ENCODE measurements at places on chromosomes 11 and 22.

- peak; percentile 4 for DNase-seq
- no peaks in the 10 kb centered on the region for H3K4me1 ChIP-seq
- no peaks in the 10 kb centered on the region for H3K27me3 ChIP-seq
- H3K27ac ChIP-seq, result no peak overlapping the region
- no peaks in the 10 kb centered on the region for H3K36me3 ChIP-seq
Measured at GRCh38 chr11:132685174-132685611, 847.1 kb downstream of the OPCML start.

- H3K4me3 ChIP-seq, result no peak overlapping the region
- no peaks in the 10 kb centered on the region for H3K4me1 ChIP-seq
- H3K27me3 ChIP-seq, result no peaks in the 10 kb centered on the region
- H3K27ac ChIP-seq, result no peak overlapping the region
Measured at GRCh38 chr11:68880851-68881250, 22.8 kb downstream of the MRPL21 start.

DNA sequence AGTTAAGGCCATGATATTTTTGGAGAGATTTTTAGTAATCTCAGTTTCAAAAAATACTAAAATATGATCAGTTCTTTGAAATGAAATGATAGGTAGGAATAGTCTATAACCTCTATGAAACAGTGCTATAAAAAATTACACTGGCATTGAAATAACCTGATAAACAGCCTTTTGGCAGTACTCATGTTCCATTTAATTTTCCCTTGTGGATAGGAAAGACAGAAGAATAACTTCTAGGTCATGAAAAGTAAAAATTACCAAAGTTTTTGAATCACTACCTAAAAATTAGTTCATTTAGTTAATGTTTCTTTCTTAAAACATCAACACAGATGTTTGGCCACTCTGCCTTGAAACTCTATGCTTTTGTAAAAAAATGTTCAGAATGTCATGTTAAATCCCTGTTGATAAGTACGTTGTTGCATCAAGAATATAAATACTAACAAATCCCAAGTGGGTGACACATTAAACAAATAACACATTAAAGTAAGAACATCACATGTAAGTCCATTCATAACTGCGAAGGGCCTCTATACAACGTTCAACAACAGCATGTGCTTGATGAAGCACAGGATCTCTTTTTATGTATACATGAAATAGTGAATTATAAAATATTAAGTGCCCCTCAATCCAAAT is 290.2 kb downstream of the SWAP70 start:
- no peaks in the 10 kb centered on the region for H3K4me1 ChIP-seq
- peak; percentile 42 for DNase-seq
- no peaks in the 10 kb centered on the region for H3K27me3 ChIP-seq
- H3K4me3 ChIP-seq, result no peak overlapping the region

GRCh38 chr22:47000888-47001287 is 238.4 kb downstream of the TBC1D22A start:
- peaks cover 3% of the 10 kb centered on the region for H3K4me1 ChIP-seq
- no peaks in the 10 kb centered on the region for H3K27me3 ChIP-seq
- peaks cover 28% of the 10 kb centered on the region for H3K36me3 ChIP-seq
- no peak overlapping the region for H3K27ac ChIP-seq
- H3K4me3 ChIP-seq, result no peak overlapping the region

- H3K27ac ChIP-seq, result no peak overlapping the region
- DNase-seq, result no peak
- H3K36me3 ChIP-seq, result peaks cover 4% of the 10 kb centered on the region
Measured at GRCh38 chr11:2138068-2138430, 1.1 kb downstream of the IGF2 start.

GRCh38 chr11:10477690-10478046 is 22.6 kb downstream of the AMPD3 start:
- H3K27ac ChIP-seq, result no peak overlapping the region
- H3K36me3 ChIP-seq, result no peaks in the 10 kb centered on the region
- H3K27me3 ChIP-seq, result no peaks in the 10 kb centered on the region
- no peak overlapping the region for H3K4me3 ChIP-seq

DNA sequence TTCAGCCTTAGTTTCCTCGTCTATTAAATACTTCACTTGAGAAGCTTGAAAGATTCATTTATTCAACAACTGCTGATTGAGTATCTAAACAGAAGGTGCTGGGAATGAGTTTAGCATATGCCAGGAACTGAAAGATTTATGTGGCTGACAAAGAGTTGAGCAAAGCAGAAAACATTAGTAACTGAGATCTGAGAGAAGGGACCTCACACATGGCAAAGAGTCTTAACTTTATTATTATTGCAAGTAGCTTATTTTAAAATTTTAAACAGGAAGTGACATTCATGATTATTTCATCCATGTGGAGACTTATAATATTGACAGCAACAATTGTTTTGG is 133.6 kb downstream of the CASP12 start:
- no peaks in the 10 kb centered on the region for H3K4me1 ChIP-seq
- DNase-seq, result no peak
- no peak overlapping the region for H3K4me3 ChIP-seq

- no peaks in the 10 kb centered on the region for H3K36me3 ChIP-seq
- no peak for DNase-seq
- no peak overlapping the region for H3K4me3 ChIP-seq
- no peaks in the 10 kb centered on the region for H3K4me1 ChIP-seq
Measured at GRCh38 chr11:130828741-130829140, 87.5 kb downstream of the SNX19 start.

GRCh38 chr11:112322173-112322790 is 61.6 kb upstream of the PLET1 start:
- H3K4me1 ChIP-seq, result peaks cover 50% of the 10 kb centered on the region
- no peaks in the 10 kb centered on the region for H3K27me3 ChIP-seq
- H3K36me3 ChIP-seq, result peaks cover 6% of the 10 kb centered on the region
- no peak overlapping the region for H3K4me3 ChIP-seq
- DNase-seq, result peak; percentile 72

DNA sequence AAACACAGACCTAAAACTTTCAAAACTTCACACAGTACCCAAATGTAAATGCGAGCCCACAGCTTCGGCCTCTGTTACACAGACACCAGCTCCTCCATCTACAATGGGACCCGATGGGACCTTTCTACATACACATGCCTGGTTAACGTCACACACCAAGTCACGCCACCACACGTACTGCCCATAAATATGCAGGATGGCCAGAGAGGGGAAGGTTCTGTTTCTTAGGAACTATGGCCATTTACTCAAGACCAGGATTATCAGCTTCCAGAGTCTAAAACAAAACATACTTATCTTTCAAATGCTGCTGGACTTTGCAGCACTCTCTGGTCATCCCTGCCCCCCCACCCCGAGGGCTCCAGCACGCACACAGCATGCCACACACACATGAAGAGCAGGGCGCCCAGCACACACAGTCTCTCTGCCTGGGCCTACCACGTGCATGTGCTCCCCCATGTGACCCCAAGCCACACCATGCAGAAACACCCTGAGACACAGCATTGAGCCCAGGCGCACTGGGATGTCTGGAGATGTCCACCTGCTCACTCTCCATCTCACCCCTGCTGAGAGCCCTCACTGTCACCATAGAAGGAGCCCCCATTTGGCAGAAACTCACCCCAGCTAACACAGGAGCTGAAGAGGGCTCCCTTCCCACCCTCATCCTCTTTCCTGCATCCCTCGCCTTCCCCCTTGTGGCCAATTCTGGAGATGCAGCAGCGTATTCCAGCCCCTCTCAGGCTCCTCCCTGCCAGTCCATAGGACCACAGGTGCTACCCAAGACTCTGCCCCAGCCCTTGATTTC is 61.8 kb downstream of the SLC22A12 start:
- H3K4me3 ChIP-seq, result no peak overlapping the region
- peak; percentile 74 for DNase-seq
- no peaks in the 10 kb centered on the region for H3K36me3 ChIP-seq
- H3K4me1 ChIP-seq, result no peaks in the 10 kb centered on the region
- no peak overlapping the region for H3K27ac ChIP-seq

GRCh38 chr11:61580271-61580888 is 496 bp downstream of the SYT7 start:
- H3K27me3 ChIP-seq, result no peaks in the 10 kb centered on the region
- no peak overlapping the region for H3K27ac ChIP-seq
- peak overlapping the region; percentile 71 for H3K4me3 ChIP-seq
- DNase-seq, result no peak
- H3K36me3 ChIP-seq, result no peaks in the 10 kb centered on the region

DNA sequence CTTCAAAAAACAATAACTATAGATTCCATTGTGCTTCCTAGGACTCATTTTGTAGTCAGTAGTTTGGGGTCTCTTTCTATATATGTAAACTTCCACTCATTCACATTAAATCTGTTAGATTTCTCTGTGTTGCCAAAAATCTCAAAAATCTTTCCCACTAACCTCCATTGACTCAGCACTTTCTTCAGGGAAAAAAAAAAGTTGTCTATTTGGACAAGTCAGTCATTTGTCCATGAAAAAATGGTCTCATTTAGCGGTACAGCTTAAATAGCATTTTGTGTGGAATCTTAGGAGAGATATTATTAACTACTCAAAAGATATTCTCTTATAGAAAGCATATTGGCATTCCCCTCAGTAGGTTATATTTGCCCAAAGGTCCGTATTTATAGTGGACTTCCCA is 81.9 kb downstream of the PPP2R1B start:
- no peaks in the 10 kb centered on the region for H3K4me1 ChIP-seq
- H3K27me3 ChIP-seq, result no peaks in the 10 kb centered on the region
- no peak overlapping the region for H3K4me3 ChIP-seq
- H3K27ac ChIP-seq, result no peak overlapping the region

- H3K27me3 ChIP-seq, result no peaks in the 10 kb centered on the region
- peak overlapping the region; percentile 83 for H3K4me3 ChIP-seq
- H3K27ac ChIP-seq, result peak overlapping the region; percentile 65
- peaks cover 9% of the 10 kb centered on the region for H3K36me3 ChIP-seq
- H3K4me1 ChIP-seq, result peaks cover 30% of the 10 kb centered on the region
- no peak for DNase-seq
Measured at GRCh38 chr11:78080084-78080817, 589 bp upstream of the NDUFC2 start.

DNA sequence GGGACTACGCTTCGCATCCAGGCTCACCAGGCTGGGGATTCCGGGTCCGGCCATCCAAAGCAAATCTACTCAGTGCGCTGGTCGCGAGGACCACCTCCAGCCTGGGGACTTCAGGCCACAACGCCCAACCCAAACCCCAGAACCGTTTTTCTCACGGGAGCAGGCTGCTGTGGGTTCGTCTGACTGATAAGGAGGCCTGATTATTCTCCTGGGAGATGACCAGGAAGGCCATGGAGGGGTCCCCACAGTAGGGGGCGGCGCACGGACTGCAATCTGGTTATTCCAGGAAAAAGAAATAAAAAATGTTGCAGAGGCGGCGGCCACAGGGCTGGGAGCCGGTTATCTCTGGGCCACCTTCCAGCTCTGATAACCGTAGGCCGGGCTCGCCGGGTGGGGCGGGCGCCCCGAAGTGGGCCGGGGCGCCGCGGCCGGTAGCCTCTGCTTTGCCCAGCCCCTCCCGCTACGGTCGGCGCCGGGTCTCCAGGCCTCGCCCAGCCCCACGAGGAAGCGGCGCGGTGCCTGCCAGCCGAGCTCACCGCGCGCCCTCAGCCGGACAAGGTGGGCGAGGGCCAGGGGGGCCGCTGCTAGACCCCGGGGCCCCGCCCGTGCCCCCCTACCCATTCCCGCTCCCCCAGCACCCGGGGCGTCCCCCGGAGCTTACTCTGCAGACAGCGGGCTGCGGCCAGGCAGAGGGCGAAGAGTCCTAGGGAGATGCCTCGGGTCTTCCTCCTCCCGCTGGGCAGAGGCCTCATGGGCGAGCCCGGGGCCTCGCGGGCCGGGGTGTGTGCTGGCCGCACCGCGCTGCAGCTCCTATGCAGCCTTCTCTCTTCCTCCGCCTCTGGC is 446 bp downstream of the VSTM5 start:
- peaks cover 6% of the 10 kb centered on the region for H3K4me1 ChIP-seq
- no peak for DNase-seq
- no peak overlapping the region for H3K27ac ChIP-seq
- no peaks in the 10 kb centered on the region for H3K27me3 ChIP-seq
- H3K4me3 ChIP-seq, result no peak overlapping the region

GRCh38 chr11:59865031-59865430 is 1.3 kb downstream of the TCN1 start:
- no peak overlapping the region for H3K4me3 ChIP-seq
- H3K27me3 ChIP-seq, result no peaks in the 10 kb centered on the region
- H3K4me1 ChIP-seq, result no peaks in the 10 kb centered on the region
- no peaks in the 10 kb centered on the region for H3K36me3 ChIP-seq

- peak; percentile 50 for DNase-seq
- peak overlapping the region; percentile 61 for H3K4me3 ChIP-seq
- H3K27me3 ChIP-seq, result no peaks in the 10 kb centered on the region
- no peaks in the 10 kb centered on the region for H3K4me1 ChIP-seq
- H3K27ac ChIP-seq, result no peak overlapping the region
- H3K36me3 ChIP-seq, result peaks cover 20% of the 10 kb centered on the region
Measured at GRCh38 chr11:46380340-46381047, 975 bp upstream of the MDK start.

DNA sequence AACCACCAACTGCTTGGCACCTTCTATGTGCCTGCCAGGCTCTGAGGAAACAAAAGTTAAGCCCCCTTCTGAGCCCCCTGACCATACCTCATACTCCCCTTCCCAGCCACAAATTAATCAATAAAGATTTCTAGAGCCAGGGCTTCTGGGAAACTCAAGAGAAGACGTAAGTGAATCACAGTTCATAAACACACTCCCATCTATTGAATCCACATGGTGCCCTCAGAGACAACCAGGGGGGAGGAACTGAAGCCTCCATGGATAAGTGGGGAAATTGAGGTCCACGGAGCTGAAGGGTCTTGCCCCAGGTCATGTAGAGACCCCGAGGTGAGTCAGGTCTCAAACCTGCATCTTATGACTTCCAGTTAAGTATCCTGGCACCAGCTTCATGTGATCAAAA is 150.6 kb downstream of the MN1 start:
- DNase-seq, result no peak
- no peaks in the 10 kb centered on the region for H3K36me3 ChIP-seq
- H3K27ac ChIP-seq, result no peak overlapping the region
- peaks cover 38% of the 10 kb centered on the region for H3K27me3 ChIP-seq
- H3K4me3 ChIP-seq, result no peak overlapping the region

GRCh38 chr11:108237058-108237481 is 14.2 kb downstream of the ATM start:
- no peak overlapping the region for H3K4me3 ChIP-seq
- H3K27ac ChIP-seq, result peak overlapping the region; percentile 6
- H3K27me3 ChIP-seq, result no peaks in the 10 kb centered on the region
- H3K36me3 ChIP-seq, result peaks cover 64% of the 10 kb centered on the region
- no peak for DNase-seq

- H3K27ac ChIP-seq, result no peak overlapping the region
- no peak for DNase-seq
- peaks cover 4% of the 10 kb centered on the region for H3K36me3 ChIP-seq
- no peaks in the 10 kb centered on the region for H3K27me3 ChIP-seq
Measured at GRCh38 chr22:37014835-37015586, 4.2 kb downstream of the TST start.

- H3K4me1 ChIP-seq, result peaks cover 6% of the 10 kb centered on the region
- no peaks in the 10 kb centered on the region for H3K27me3 ChIP-seq
- DNase-seq, result no peak
- peaks cover 16% of the 10 kb centered on the region for H3K36me3 ChIP-seq
- H3K4me3 ChIP-seq, result no peak overlapping the region
- no peak overlapping the region for H3K27ac ChIP-seq
Measured at GRCh38 chr11:47152126-47152952, 24.3 kb downstream of the ARFGAP2 start.

GRCh38 chr11:92473736-92474135 is 249.1 kb downstream of the FAT3 start:
- H3K36me3 ChIP-seq, result no peaks in the 10 kb centered on the region
- DNase-seq, result peak; percentile 69
- peak overlapping the region; percentile 65 for H3K27ac ChIP-seq
- peaks cover 18% of the 10 kb centered on the region for H3K4me1 ChIP-seq

GRCh38 chr11:78786086-78786485 is 211.4 kb upstream of the NARS2 start:
- no peaks in the 10 kb centered on the region for H3K36me3 ChIP-seq
- peaks cover 13% of the 10 kb centered on the region for H3K4me1 ChIP-seq
- H3K27me3 ChIP-seq, result no peaks in the 10 kb centered on the region
- H3K4me3 ChIP-seq, result no peak overlapping the region
- no peak overlapping the region for H3K27ac ChIP-seq

Measured in MCF 10A (cell line).